Occipital lobe (tissue), 3 donors: ENCODE measurements at places on chromosomes 16 and 17.

DNA sequence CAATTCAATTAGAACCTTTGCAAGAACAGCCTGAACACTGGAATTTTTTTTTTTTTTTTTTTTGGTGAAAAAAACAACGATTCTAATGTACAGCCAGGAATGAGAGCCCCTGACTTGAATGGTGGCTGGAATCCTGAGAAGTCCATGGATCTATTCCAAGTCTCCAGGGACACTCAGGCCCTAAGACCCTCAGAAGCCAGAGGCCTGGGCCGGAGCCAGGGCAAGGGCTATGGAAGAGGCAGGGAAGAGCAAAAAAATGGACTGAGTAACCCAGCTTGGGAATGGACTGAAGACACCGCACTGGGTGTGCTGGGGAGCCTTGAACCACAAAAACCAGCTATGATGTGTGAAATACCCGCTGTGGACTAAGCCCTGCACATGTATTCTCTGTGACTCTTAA, 60.3 kb upstream of the LHX1 start:
- DNase-seq, result no peak

DNA sequence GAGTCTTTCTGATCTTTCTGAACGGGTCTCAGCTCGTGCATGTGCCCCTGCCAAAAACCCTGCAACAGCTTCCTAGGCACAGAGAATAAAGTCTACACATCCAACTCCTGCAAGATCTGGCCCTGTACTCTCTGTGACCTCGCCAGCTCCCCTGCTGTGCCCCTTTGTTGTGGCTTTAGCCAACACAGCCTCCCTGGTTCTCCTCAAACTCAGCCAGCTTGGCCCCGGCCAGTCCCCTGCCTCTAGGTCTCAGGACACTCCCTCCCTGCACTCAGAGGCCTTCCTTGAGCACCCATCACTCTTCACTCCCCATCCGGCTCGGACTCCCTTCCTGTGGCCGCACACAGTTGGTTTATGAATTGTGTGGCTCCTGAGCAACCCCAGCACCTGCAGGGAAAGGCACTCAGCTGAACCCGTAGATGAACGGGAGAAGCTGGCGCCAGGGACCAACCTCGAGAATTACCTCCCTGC, 1.4 kb downstream of the CEP131 start:
- no peak for DNase-seq

DNA sequence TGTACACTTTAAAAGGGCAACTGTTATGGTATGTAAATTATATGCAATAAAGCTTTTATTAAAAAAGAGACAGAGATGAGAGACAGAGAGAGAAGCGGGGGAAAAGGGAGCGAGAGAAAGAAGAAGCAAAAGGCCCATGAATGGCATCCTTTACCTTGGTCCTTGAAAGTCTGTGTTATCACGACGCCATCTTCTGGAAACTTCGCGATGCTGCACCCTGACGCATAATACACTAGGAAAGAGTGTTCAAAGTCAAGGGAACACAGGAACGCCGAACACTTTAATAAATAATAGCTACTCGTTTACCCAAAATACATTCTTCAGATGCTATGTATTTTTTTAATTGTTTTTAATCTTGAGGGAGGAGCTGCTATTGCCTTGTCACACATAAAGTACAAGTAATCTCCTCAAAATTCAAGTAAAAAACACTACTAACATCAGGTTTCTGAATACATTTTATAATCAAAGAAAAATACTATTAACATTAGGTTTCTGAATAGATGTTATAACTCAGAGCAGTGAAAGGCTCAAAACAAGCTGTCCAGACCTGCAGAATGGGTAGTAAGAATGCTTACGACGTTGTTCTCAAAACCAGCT, 23.0 kb upstream of the SLC38A8 start:
- no peak for DNase-seq

DNA sequence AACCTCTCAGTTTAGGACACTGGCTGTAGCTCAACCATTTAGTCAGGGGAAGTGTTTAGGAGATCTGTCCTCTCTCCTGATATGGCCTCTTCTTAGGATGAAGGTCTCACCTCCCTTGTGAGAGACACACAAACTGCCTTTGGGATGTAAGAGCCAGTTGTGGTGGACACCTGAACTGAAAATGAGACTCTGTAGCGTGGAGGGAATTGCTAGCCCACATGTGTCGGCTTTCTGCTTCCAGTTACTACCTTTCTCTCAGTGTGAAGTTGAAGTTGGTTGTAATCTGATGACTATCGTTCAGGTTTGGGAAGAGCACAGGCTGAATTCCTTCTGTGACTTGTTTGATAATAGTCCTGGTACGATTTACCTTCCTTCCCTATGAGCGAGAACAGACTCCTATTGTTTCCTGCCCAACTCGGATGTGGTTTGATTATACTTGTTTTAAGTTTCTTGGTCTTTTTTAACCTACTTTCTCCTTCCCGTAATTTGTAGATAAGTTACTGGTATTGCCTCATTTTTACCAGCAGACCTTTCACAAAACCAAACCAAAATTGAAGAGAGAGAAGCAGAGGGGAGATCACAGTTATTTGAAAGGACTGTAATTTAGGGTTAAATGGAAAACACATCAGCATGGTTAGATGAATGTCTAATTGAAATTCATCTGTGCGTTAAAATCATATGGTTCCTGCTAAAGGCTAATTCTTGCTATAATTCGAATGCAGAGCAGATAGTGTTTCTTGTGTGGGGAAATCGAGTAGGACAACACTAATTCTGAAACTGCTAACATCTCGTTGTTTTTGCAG, 43.2 kb downstream of the CLEC16A start:
- DNase-seq, result no peak

DNA sequence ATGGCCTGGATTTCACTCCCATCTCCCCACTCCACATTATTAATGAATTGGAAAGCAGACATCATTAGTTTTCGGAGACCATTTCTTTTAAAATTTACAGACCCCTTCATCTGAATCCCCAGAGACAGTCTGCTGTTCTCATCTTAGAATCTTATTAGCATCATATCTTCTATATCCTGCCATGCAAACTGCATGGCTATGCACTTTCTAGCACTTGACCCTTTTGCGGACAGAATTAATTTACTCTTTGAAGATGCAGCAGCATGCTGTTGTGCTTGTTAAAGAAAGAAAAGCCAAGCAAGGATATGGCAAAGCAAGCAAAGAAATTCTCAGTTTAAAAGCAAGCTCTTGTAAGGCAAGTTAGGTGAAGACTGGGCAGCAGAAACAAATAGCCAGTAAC, 201.2 kb upstream of the PMFBP1 start:
- DNase-seq, result no peak

DNA sequence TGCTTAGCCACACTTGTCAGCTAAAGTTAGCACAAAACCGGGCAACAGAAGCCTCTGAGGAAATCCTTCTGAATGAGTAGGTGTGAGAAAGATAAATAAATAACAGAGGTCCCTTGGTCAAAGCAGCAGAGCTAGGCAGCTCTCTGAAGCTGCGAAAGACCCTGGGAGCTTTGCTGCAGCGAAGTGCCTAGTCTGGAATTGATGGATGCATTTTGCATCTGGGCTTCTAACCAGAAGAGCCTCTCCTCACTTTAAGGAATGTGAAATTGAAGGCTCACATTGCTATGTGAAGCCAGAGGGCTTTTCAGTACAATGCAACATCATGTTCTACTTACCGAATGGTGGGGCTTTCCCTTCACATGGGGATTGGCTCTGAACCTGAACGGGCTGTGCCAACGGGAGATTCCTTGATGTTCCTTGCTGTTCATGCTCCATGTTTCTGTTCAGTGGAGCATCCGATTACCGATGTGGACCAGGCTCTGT, 274.6 kb downstream of the HS3ST3B1 start:
- no peak for DNase-seq

DNA sequence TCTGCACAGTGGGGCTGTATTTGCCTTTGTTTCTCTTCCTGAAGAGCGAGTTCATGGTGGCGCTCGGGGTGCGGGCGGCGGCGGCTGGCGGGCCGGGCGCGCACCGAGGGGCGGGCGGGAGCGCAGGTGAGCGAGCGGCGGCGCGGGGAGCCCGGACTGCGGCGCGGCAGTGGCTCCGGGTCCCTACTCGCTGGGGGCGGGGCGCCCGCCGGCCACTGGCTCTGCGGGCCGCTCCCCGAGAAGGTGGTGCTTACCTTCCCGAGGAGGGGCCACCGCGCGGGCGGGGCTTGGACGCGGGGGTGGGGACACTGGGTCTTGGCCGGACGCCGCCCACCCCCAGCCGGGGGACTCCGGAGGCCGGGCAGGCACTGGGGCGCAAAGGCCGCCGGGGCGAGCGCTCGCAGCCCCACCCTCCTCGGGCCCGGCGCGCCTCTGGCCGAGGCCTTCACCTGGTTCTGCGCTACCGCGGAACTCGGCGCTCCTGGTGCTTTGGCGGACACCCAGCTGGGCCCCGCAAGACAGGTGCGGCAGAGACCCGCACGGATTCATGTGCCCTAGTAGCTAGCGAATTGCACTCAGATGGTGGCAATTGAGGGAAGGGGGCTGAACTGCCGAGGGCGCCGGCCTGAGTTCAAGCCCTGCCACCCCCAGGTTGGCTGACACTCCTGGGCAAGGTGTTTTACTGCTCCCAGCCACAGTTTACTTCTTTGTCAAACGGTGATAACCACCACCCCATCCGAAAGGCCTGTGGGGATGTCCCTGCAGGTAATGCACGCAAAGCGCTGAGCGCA, at the start of gene PPL:
Gene PPL (minus strand): TSS at position 158 of the 791 bp plus-strand sequence. CDS start 103 bp downstream, at position 55.
- DNase-seq, result no peak

GRCh38 chr16:78407191-78407590, 307.7 kb downstream of the WWOX start:
- no peak for DNase-seq
